ENCODE measurements at places on chromosomes 13 and 19. TPM values are rescaled to one million over a fixed set of nuclear protein-coding genes. Genes with fewer than 3 reads are reported as not detected.
A peak's percentile ranks its signal among the peaks of the same experiment; 100 is the strongest.

DNA sequence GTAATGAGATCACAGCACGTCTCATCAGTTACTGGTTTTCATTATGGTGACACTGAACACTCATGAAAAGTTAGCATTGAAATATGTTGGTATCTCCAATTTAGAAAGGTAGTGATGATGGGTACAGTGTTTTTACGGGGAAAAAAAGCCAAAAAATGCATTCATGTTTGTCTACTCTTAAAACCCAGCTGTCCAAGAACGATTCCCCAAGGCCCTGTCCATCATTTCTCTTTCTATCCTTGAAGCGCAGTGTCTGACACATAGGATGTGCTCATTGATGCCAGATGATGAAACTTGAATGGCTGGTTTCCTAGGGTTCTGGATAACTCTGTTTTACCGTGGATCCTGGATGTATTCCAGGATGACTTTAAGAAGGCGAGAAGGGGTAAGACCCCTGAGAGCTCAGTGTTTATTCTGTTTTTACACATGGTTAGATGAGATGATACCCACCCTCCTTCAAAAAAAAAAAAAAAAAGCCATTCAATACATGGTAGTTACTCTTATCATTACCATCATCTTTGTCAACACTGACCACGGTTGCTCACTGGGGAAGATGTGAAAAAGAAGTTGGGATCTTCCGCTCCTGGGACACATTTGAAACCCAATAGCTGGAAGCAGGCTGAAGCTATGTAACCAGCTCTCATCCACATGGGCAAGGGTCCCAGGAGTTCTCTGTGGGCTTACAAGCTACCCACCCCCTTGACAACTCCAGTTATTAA, 22.5 kb downstream of the SERP2 start:
- DNase-seq = no peak

DNA sequence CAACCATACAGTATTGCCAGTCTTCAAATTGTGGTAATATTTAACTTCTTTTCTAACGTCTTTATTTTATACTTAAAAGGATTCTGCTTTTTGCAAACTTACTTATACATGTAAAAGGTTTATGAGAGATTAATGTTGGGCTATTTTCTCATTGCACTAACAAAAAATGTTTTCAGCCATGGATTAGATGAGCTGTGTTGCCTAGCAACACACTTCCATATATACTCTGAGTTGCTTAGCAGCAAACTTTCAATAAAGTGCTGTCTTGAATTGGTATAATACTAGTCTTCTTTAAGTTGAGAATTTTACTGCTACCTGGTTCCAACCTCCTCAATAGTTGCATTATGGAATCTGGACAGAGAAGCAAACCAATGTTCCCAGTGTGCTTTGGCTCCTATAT, 777.4 kb upstream of the PCDH9 start:
- DNase-seq = no peak

The CD79A gene
- total RNA-seq = not detected

The MBD3L2 gene
- not detected for total RNA-seq

- peak; percentile 66 for DNase-seq
Measured at GRCh38 chr19:1057176-1057855, 9.7 kb upstream of the ARHGAP45 start.

DNA sequence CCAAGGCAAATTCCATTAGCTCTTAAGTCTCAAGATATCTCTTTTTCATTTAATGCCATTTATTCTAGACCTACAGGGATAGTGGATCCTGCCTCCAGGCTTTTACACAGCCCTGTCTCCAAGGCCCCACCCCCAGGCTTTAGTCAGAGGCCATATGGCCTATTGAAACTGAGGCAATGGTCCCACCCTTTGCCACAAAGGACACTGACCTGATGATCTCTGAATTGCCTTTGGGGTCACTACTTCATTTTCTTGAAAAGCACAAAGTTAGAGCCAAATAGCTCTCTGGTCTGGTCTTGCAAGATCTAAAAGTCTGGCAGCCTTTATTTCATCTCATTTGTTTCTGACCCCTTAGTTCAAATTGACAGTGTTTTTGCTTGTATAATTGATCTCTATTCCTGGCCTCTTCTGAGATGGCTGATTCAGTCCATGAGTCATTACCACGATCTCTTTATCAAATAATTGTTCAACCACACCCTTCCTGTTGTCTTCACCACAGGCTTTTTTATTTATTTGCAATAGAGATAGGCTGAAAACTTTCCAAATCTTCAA, 209.8 kb downstream of the FGF14 start:
- peak; percentile 94 for DNase-seq

The C19orf33 gene
- not detected for total RNA-seq

- DNase-seq = peak; percentile 43
Measured at GRCh38 chr19:996051-996838, 4.0 kb upstream of the GRIN3B start.

The STK11 gene
- 34.9 TPM for total RNA-seq

The CNMD gene
- total RNA-seq = not detected

The PSG4 gene
- 3.3 TPM for total RNA-seq

GRCh38 chr13:42760951-42761350, 20.4 kb upstream of the FAM216B start:
- DNase-seq = no peak

The FUT3 gene
- not detected for total RNA-seq

GRCh38 chr13:50576156-50576555, 267.3 kb downstream of the DLEU7 start:
- DNase-seq = peak; percentile 20

GRCh38 chr13:30382836-30383525, 39.3 kb upstream of the UBE2L5 start:
- no peak for DNase-seq

DNA sequence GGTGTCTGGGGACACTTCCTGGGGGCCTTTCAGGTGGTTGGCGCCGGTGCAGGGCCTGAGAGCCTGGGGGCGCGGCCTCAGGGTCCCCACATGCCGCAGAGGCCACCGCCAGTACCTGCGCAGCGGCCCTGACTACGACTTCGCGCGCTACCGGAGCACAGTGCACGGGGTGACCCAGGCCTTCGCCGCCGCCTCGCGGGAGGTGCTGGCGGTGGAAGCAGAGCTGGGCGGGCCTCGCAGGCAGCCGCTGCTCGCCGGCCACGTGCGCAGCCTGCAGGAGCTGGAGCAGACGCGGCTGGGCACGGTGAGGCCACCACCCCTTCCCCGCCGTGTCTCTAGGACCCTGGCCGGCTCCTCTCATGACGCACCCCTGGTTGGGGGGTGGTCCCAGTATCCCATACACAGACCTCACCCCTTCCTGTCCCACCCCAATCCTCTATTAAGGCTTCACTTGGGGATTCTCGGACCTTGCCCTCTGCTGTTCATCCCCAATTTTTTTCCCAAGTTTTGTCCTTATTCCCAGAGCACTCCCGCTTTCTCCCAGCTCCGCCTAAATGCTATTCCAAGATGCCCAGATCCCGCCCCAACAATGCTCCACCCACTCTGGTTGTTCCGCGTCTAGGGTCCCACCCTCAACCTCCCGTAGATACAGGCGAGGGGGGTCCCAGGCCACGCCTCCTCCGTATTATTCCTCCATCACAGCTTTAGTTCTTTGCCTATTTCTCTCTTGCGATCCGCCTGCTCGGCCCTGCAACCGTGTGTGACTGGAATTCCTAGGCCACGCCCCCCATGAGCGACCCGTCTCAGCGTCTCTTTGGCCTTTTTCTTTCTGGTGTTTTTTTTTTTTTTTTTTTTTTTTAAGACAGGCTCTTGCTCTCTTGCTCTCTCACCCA, 1.0 kb downstream of the REX1BD start:
- peak; percentile 64 for DNase-seq

- no peak for DNase-seq
Measured at GRCh38 chr13:76636829-76637228, 249.4 kb downstream of the KCTD12 start.

The ZNF99 gene
- not detected for total RNA-seq

The ERFL gene
- total RNA-seq = not detected

The ATXN8OS gene
- not detected for total RNA-seq

The SIGLEC5 gene
- total RNA-seq = not detected
